ENCODE measurements at places on chromosomes 1 and 21. TPM values are rescaled to one million over a fixed set of nuclear protein-coding genes. Genes with fewer than 3 reads are reported as not detected.
A peak's percentile ranks its signal among the peaks of the same experiment; 100 is the strongest.

DNA sequence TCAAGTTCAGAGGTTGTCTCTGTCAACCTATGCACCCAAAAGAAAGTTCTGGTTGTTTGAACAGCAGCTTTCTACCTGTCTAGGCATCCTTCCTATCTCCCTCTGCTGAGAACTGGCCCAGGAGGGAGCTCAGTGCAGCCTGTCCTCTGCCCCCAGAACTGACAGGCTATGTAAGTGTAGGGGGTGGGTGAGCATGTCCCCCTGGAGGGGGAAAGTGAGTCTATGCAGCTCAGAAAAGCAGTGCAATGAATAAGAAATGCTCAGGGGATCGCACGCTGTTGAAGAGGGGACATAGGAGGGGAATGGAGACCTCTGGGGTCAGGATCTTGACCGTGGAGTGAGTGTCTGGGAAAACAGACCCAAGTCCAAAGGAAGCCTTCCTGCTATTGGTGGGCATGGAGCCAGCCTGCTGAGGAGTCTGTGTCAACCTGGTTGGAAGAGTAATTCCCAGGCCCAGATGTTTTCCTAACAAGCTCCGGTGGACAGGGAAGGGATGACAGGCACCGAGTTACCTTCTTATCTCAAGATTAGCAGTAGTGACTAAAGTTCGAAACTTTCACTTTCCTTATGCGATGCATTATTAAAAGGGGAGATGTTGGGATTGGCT, 26.1 kb upstream of the FHAD1 start:
- DNase-seq: no peak
- H3K27me3 ChIP-seq: peaks cover 51% of the 10 kb centered on the region
- no peak overlapping the region for H3K4me3 ChIP-seq
- H3K4me1 ChIP-seq: peaks cover 10% of the 10 kb centered on the region

DNA sequence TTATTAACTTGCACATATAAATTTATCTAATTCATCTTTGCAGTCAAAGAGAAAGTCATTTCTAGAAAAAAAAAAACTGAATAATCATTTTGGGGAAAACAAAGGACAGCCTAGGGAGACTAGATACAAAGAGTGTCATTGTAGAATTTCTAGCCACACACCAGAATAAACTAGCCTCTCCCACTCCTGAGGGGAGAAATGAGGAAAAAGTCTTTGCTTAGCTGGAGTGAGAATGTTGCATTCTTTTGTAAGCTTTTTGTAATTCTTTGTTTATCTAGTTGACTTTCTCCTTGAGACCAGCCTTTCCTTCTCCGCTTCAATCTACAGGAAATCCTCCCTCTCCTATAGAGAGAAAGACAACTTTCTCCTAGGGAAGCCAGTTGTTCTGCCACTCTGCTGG, 15.9 kb upstream of the CGN start:
- DNase-seq: no peak
- no peak overlapping the region for H3K4me3 ChIP-seq
- H3K4me1 ChIP-seq: peaks cover 5% of the 10 kb centered on the region
- H3K27me3 ChIP-seq: peaks cover 3% of the 10 kb centered on the region
- no peak overlapping the region for H3K27ac ChIP-seq
- no peaks in the 10 kb centered on the region for H3K36me3 ChIP-seq

- DNase-seq: no peak
- no peaks in the 10 kb centered on the region for H3K27me3 ChIP-seq
- no peak overlapping the region for H3K27ac ChIP-seq
- H3K36me3 ChIP-seq: peaks cover 70% of the 10 kb centered on the region
Measured at GRCh38 chr1:154595621-154596020, 12.4 kb downstream of the ADAR start.

DNA sequence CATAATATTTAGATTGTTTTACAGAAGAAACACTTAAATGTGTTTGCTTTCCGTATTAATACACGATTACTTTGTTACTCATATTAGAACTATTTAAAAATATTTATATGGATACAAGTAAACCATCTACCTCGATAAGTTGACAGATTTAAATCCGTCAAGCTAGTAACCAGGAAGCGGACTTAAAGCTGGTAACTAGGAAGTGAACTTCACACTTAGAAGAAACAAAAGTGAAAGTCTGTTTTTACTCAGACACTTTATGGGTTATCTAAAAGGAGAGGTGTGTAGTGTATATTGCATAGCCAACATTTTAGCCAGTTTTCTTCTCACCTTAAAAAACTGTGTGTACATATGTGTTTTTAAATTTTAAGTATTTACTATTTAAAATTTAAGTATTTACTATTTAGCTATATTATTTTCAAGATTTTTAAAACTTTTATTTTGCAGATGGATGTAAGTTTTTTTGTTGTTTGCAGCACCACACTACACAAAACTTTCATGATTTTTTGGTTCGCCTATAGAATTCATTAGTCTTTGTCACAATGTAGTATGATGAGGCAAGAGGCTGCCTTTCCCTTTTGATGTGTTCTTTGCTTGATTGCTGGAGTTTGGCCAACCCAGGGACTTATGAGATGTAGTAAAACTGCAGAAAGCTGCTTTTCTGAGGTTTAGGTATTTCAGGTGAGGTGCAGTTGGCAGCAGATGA, 2.7 kb downstream of the USP25 start:
- peaks cover 7% of the 10 kb centered on the region for H3K27me3 ChIP-seq
- peak overlapping the region; percentile 94 for H3K27ac ChIP-seq
- H3K4me1 ChIP-seq: peaks cover 44% of the 10 kb centered on the region

DNA sequence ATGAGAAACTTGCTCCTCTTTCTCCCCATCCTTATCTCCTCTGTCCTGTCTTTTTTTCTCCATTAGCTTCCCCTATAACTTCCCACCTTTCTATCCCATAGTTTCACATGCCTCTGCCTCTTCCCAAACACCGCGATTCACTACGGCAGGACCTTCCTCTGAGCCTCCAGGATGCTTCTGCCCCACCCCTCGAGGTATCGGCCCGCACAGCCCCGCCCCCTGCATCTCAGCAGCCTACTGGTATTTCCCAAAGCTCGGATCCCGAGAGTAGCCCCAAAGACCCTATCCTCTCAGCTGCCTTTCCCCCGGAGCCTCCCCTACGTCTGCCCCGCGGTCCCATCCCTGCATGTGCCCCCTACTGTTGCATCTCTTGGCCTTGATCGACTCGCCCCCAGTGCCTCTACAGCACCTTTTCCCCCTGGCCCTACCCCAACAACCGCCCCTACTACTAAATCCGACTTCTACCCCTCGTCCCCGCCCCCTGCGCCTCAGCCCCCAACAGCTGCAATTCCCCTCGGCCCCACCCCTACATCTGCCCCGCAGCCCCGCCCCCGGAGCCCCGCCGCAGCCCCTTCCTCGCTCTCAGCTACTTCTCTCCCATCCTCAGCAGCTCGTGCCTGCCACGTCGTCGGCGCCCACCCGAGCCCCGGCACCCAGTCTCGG, 512 bp downstream of the PIAS3 start:
- H3K4me3 ChIP-seq: peak overlapping the region; percentile 95
- H3K27ac ChIP-seq: peak overlapping the region; percentile 87
- peaks cover 7% of the 10 kb centered on the region for H3K36me3 ChIP-seq
- H3K27me3 ChIP-seq: peaks cover 4% of the 10 kb centered on the region

DNA sequence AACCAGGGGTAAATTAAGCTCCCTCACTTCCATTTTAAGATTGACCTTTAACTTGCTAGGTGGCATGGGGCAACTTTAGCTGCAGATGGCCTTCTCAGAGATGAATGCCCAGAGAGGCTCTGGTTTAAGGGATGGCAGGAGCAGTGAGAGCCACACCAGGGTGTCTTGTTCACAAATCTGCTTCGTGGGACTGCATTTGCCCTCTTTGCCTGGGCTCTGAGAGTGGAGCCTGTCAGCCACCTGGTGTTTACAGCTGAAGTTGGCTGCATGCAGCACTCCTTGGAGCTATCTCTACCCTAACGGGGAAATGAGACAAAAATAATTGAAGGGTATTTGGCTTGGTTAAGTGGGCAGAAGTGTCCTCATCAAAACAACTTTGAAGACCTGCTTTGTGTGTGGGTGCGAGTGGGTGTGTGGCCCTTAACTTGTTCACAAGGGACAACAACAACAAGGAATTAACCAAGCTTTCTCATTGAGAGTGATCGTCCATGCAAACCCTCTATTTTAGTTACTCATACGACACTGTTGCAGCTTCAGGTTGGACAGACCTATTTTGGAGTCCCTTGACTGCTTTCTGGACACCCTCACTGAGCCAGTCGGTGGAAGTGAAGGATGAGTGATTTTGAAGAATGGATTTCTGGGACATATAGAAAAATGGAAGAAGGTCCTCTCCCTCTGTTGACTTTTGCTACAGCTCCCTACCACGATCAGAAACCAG, 29.8 kb downstream of the PGM1 start:
- no peaks in the 10 kb centered on the region for H3K27me3 ChIP-seq
- no peak for DNase-seq
- peaks cover 7% of the 10 kb centered on the region for H3K4me1 ChIP-seq
- H3K36me3 ChIP-seq: no peaks in the 10 kb centered on the region
- H3K4me3 ChIP-seq: no peak overlapping the region
- no peak overlapping the region for H3K27ac ChIP-seq

LCE1B gene
- total RNA-seq: not detected

GJA9 gene
- total RNA-seq: not detected

ROR1 gene
- not detected for total RNA-seq

DNA sequence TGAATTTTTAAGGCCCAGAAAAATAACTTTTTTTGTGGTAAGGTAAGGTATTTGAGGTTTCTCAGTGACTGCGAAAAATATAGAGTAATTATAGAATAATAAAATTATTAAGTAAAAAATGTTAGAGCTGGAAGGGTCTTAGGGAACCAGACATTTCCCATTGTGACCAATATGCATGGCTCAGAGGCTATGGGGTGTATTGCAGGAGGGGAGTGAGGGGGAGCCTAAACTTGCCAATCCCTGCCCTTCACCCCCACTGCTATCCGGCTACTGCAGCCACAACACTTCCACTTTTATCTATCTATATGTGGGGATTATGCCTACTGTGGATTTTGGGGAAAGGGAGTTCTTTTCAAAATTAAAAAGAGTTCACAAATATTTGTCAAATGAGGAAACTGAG, 7.6 kb upstream of the GADD45A start:
- H3K4me1 ChIP-seq: peaks cover 24% of the 10 kb centered on the region
- H3K36me3 ChIP-seq: no peaks in the 10 kb centered on the region
- H3K27ac ChIP-seq: no peak overlapping the region
- no peak for DNase-seq

DNA sequence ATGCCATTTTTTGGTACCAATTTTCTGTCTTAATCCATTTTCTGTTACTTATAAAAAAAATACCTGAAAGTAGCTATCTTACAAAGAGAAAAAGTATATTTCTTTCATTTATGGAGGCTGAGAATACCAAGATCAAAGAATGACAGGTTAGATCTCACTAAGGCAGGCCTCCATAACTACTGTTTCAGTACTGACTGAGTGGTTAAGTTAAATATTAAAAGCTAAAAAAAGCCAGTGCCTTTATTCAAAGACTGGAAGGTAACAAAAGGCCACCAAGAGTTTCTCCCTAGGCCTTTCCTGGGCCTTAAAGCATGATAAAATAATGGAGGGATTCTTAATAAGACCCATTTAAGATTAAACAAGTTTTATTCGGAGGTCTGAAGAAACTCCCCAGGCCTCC, 687.7 kb upstream of the ADGRL4 start:
- DNase-seq: no peak
- no peaks in the 10 kb centered on the region for H3K36me3 ChIP-seq
- no peaks in the 10 kb centered on the region for H3K4me1 ChIP-seq
- no peak overlapping the region for H3K4me3 ChIP-seq
- H3K27ac ChIP-seq: no peak overlapping the region

- H3K27ac ChIP-seq: no peak overlapping the region
- H3K27me3 ChIP-seq: peaks cover 15% of the 10 kb centered on the region
- no peaks in the 10 kb centered on the region for H3K36me3 ChIP-seq
- peak; percentile 41 for DNase-seq
- no peak overlapping the region for H3K4me3 ChIP-seq
Measured at GRCh38 chr21:39125752-39126485, 57.3 kb downstream of the PSMG1 start.

FCRL6 gene
- 0.23 TPM for total RNA-seq

CYP2J2 gene
- 2.2 TPM for total RNA-seq

TRAF3IP3 gene
- total RNA-seq: 351 TPM

DNA sequence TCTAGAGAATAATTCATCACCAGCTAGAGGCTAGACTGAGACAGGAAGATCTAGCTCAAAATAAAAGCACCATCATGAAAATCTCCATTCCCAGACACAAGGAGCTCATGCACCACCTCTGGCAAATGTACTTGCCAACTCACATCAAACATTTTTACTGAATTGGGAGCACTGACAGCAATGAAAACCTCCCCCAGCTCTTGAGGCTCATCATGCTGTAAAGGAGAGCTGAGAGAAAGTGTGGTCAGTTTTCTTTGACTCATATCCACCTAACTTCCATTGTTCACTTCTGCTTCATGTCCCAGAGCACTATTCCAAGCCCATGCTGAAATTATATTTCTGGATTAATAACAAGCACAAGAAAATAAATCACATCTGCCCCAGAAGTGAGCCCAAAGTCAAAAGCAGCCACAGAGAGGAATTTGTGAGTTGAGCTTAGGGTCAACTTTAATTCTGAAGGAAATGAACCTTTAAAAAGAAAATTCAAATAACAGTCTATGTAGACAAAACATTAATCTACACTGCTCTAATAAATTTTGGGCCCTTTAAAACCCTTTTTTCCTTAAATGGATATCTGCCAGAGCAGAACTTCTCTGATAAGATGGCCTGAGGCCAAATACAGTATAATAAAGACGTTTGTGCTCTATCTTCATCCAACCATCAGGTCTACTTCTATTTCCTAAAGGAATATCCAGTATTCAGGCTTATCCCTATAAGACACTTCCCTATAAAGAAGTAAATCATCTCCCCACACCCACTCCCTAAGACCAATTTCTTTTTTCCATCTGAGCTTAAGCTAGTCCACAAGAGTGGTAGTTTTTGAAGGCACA, 85.9 kb upstream of the ADAM30 start:
- H3K27me3 ChIP-seq: no peaks in the 10 kb centered on the region
- no peak overlapping the region for H3K27ac ChIP-seq
- H3K4me3 ChIP-seq: no peak overlapping the region
- no peak for DNase-seq
- H3K4me1 ChIP-seq: peaks cover 26% of the 10 kb centered on the region

DNA sequence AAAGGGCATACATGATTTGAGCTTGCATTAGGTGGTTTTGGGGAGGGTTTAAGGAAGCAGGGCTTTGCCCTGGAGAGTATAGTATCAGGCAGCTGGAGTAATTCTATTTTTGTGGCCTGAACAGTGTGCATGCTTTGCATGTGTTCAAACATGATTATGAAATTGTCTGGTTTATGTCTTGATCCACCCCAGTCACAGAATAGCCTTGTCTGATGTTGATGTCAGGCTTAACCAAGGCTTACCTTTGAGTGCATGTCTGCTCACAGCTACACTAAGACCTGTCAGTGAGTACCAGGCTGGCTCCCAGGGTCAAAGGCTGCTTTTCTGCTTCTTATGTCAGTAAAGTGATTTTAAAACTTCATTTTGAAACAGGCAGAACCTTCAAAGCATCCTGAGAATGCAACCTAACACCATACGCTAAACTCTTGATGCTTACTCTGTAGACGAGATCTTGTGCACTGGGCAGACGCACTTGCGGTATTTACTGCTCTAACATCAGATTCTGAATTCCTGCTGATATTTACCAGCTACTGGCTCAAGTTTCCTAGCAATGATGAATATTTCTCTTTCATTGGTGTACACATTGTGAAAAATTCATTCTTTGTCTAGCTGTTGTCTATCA, 78.9 kb downstream of the MAP3K21 start:
- peaks cover 15% of the 10 kb centered on the region for H3K36me3 ChIP-seq
- no peak overlapping the region for H3K4me3 ChIP-seq
- no peak for DNase-seq
- H3K27me3 ChIP-seq: peaks cover 15% of the 10 kb centered on the region
- H3K27ac ChIP-seq: peak overlapping the region; percentile 58

TMCO4 gene
- total RNA-seq: 18.4 TPM
